ENCODE measurements at places on chromosomes 5 and 9.

GRCh38 chr9:35754264-35754663, at the start of gene MSMP:
MSMP (minus strand) TSS chr9:35754276; CDS start chr9:35754129, 147 bp downstream.
- DNase-seq, result no peak

GRCh38 chr5:142014911-142015584, 2.2 kb upstream of the GNPDA1 start:
- DNase-seq, result peak; percentile 32

DNA sequence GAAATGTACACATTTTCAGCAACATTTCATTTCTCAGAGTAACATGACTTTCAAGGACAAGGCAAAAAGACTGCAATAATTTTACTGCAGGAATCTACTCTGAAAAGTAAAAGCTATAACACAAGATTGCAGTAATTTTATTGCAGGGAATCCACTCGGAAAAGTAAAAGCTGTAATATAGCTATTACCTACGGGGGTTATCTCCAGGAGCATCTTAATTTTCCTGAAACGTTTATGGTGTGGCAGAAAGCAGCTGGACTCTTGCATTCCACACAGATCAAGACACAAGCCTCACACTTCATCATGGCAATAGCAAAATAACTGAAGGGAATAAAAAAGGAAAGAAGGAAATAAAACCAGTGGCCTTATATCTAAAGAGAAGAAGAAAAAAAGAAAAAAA, 171.2 kb downstream of the TSSK1B start:
- no peak for DNase-seq

GRCh38 chr9:129921905-129922304, 86.6 kb downstream of the USP20 start:
- DNase-seq, result no peak

Data from HEK293T (cell line).